ENCODE measurements at places on chromosomes 1 and 21. TPM values are rescaled to one million over a fixed set of nuclear protein-coding genes. Genes with fewer than 3 reads are reported as not detected.
A peak's percentile ranks its signal among the peaks of the same experiment; 100 is the strongest.

CSDE1 gene
- 178 TPM for total RNA-seq

- DNase-seq = no peak
- H3K4me1 ChIP-seq = peaks cover 9% of the 10 kb centered on the region
- H3K4me3 ChIP-seq = no peak overlapping the region
- H3K27ac ChIP-seq = no peak overlapping the region
- H3K27me3 ChIP-seq = no peaks in the 10 kb centered on the region
- no peaks in the 10 kb centered on the region for H3K36me3 ChIP-seq
These were observed 15.7 kb downstream of the IFI6 start for GRCh38 chr1:27656157-27656893.

DNA sequence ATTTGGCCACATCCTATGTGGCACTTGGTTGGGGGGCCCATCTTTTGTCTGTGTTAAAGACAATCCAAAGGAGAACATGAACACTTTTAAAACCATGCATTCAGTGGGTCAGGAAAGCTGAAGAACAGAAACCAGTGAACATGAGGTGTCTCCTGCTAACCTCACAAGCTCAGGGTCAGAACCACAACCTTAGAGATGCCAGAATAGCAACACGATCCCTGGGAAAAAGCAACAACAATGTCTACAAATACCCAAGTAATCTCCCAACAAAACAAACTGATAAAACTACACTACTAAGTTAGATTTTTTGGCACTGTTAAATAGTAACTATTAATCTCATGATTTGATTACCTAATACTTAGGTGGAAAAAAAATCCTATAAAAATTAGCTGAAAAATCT lies 34.1 kb upstream of the GNG4 start:
- H3K4me1 ChIP-seq = no peaks in the 10 kb centered on the region
- H3K36me3 ChIP-seq = no peaks in the 10 kb centered on the region

GRCh38 chr1:64471218-64472039 lies 1.5 kb downstream of the CACHD1 start:
- H3K4me3 ChIP-seq = peak overlapping the region; percentile 67
- H3K4me1 ChIP-seq = peaks cover 3% of the 10 kb centered on the region
- H3K36me3 ChIP-seq = no peaks in the 10 kb centered on the region
- peak; percentile 43 for DNase-seq
- no peaks in the 10 kb centered on the region for H3K27me3 ChIP-seq
- no peak overlapping the region for H3K27ac ChIP-seq

DNA sequence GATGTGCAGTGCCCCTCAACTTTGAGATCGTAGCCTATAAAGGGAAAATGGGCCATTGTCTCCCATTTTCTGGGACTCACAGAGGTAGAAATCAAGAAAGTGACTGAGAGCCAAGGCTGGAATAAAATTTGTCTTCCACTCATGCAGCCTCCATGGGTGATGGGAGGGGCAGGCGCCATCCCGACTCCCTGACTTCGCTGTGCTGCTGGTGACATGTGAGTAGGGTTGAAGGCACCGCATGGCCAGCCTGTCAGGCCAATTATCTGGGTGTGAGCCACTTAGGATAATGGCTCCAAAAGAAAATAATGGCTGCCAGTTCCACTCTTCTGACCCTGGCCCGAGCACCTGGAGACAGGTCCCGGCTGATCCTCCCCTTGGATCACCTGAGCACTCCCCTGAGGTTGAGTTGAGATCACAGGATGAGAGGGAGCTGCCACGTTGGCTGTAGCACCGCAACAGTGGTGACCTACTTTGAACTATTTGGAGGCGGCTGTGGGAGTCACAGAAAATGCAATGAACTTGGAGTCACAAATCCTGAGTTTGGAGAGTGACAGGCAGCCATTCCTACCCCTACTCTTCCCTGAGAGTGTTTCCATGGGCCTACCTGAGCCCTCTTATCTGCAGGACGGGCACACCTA lies 26.3 kb downstream of the CAPN9 start:
- H3K36me3 ChIP-seq = no peaks in the 10 kb centered on the region
- H3K27me3 ChIP-seq = no peaks in the 10 kb centered on the region
- H3K4me3 ChIP-seq = no peak overlapping the region

GRCh38 chr21:45366931-45367401 lies 38.0 kb upstream of the COL18A1 start:
- DNase-seq = no peak
- no peak overlapping the region for H3K4me3 ChIP-seq
- no peaks in the 10 kb centered on the region for H3K4me1 ChIP-seq
- H3K27ac ChIP-seq = peak overlapping the region; percentile 48
- no peaks in the 10 kb centered on the region for H3K27me3 ChIP-seq

DNA sequence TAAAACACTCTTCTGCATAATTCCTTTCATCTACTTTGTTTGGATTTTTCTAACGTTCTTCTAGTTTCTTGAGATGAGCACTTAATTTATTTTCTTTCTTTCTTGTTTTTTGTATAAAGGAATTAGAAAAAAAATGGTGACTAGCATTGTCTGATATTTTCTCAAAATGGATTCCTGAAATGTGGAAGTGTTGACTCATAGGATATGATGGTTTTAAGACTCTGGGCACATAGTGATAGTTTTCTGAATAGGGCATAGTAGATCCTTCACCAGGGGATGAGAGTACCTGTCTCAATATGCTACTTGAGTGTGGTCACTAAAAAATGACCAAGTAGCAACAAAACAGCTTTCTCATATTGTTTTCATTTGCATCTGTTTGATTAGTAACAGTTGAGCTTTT lies 100.9 kb downstream of the PEX14 start:
- H3K4me3 ChIP-seq = no peak overlapping the region
- DNase-seq = no peak

DNA sequence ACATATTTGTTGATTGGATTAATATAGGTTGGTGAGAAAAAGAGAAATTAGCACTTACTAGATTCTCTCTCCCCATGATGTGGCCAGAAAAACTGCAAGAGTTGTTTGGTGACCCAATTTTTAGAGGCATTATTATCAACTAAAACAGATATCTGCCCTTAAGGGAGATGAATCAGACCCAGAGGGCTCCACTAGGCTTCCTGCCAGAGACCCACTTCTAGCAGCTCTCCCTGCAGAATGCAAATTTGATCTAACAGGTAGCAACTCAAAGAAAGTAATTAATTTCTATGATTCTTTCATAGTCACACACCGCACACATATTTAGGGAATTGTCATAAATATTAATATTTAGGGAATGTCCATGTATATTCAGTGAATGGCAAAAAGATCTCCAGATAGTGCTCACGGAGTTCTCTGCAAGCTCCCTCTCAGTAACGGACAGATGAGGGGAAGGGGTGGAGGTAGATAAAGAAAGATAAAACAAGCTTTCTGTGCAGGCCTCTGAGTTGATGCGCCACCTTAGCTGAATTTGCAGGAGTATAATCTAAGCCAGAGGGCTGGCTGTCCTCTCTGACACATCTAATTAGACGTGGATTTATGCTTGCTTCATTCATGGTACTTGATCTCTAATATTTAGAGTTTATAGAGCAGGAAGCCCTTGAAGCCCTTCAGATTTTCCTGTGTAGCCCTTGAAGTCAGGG lies 84.1 kb upstream of the CCDC190 start:
- no peaks in the 10 kb centered on the region for H3K36me3 ChIP-seq
- H3K4me1 ChIP-seq = no peaks in the 10 kb centered on the region
- H3K27ac ChIP-seq = no peak overlapping the region
- no peak for DNase-seq

ATAD3B gene
- 14.3 TPM for total RNA-seq

CRYAA gene
- not detected for total RNA-seq

- no peak overlapping the region for H3K27ac ChIP-seq
- no peak overlapping the region for H3K4me3 ChIP-seq
- H3K36me3 ChIP-seq = no peaks in the 10 kb centered on the region
These were observed 79.6 kb downstream of the ST3GAL3 start for GRCh38 chr1:43786960-43787359.

DNA sequence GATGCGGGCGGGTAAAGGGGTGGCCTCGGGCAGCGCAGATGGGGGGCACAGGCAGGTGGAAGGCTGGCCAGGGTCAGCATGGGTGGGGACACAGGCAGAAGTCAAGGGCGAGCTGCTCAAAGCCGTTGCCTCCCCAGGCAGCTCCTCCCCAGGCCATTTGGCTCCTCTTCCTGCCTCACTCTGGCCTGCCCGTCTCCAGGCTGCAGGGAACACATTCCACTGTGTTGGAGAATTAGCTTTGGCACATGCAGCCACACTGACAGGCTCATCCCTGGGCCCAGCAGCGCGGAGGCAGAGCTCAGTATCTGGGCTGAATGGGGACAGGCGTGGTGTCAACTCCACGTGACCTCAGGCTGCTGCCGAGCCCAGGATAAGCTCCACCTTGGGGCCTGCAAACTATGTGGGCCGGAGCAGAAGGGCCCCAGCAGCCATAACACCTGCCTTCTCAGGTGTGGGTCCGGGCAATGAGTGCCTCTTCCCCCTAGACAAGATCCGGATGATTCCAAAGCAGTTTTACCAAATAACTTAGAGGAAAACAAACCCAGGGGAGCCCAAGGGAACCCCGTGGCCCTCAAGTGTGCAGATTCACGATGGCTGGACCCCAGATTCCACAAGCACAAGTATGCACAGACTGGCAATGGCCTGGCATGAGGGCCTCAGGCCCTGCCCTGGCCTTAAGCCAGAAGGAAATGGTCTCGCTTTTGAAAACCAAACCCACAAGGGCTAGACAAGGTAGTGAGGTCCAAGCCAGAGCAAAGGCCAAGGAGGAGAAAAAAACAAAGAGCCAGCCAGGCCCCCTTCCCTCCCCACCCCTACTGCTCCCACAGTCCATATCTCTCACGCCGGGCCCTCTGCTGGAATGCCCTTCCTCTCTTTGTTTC lies 40.2 kb downstream of the HSPG2 start:
- no peak overlapping the region for H3K27ac ChIP-seq
- peak; percentile 71 for DNase-seq
- H3K27me3 ChIP-seq = no peaks in the 10 kb centered on the region
- no peaks in the 10 kb centered on the region for H3K36me3 ChIP-seq

- H3K27ac ChIP-seq = no peak overlapping the region
- H3K4me3 ChIP-seq = no peak overlapping the region
- H3K27me3 ChIP-seq = no peaks in the 10 kb centered on the region
- H3K4me1 ChIP-seq = peaks cover 11% of the 10 kb centered on the region
- peaks cover 82% of the 10 kb centered on the region for H3K36me3 ChIP-seq
- no peak for DNase-seq
These were observed 42.9 kb downstream of the UBR4 start for GRCh38 chr1:19167140-19167539.

GRCh38 chr1:213564215-213564659 lies 423.5 kb upstream of the PROX1 start:
- H3K4me1 ChIP-seq = no peaks in the 10 kb centered on the region
- no peak for DNase-seq
- no peaks in the 10 kb centered on the region for H3K27me3 ChIP-seq

RWDD3 gene
- total RNA-seq = 7.0 TPM

- DNase-seq = no peak
- no peaks in the 10 kb centered on the region for H3K27me3 ChIP-seq
- no peak overlapping the region for H3K27ac ChIP-seq
- H3K4me3 ChIP-seq = no peak overlapping the region
- H3K36me3 ChIP-seq = peaks cover 3% of the 10 kb centered on the region
These were observed 194.3 kb downstream of the RPS6KC1 start for GRCh38 chr1:213245260-213245910.

LENEP gene
- not detected for total RNA-seq

GRCh38 chr1:36918604-36919003 lies 115.7 kb downstream of the GRIK3 start:
- H3K4me3 ChIP-seq = no peak overlapping the region
- H3K27ac ChIP-seq = no peak overlapping the region
- no peaks in the 10 kb centered on the region for H3K36me3 ChIP-seq
- H3K4me1 ChIP-seq = no peaks in the 10 kb centered on the region
- no peak for DNase-seq

GRCh38 chr1:145889722-145890121 lies 4.1 kb upstream of the ANKRD35 start:
- H3K27me3 ChIP-seq = no peaks in the 10 kb centered on the region
- no peak overlapping the region for H3K4me3 ChIP-seq
- H3K27ac ChIP-seq = no peak overlapping the region

GRCh38 chr1:54887665-54888071 lies 673 bp upstream of the DHCR24 start:
- peak overlapping the region; percentile 64 for H3K4me3 ChIP-seq
- H3K4me1 ChIP-seq = peaks cover 28% of the 10 kb centered on the region
- H3K27ac ChIP-seq = peak overlapping the region; percentile 89
- no peak for DNase-seq

HES4 gene
- 1.7 TPM for total RNA-seq

C1orf141 gene
- not detected for total RNA-seq

- no peak for DNase-seq
- no peak overlapping the region for H3K4me3 ChIP-seq
- H3K4me1 ChIP-seq = peaks cover 34% of the 10 kb centered on the region
- no peaks in the 10 kb centered on the region for H3K36me3 ChIP-seq
- no peaks in the 10 kb centered on the region for H3K27me3 ChIP-seq
These were observed 116.8 kb upstream of the WNT4 start for GRCh38 chr1:22259551-22260282.

Measured in liver (tissue), 10 donors.